ENCODE measurements at places on chromosomes 16 and 17. TPM values are rescaled to one million over a fixed set of nuclear protein-coding genes. Genes with fewer than 3 reads are reported as not detected.

The MAF gene
- 19.5 TPM for total RNA-seq

The RHBDL3 gene
- total RNA-seq = 23.2 TPM

The P2RX5 gene
- 13.5 TPM for total RNA-seq

The FOXN1 gene
- not detected for total RNA-seq

The CAPNS2 gene
- 0.24 TPM for total RNA-seq

The CNGB1 gene
- total RNA-seq = not detected

The OR1F1 gene
- not detected for total RNA-seq

The NEURL4 gene
- 24.8 TPM for total RNA-seq

The DNAH17 gene
- total RNA-seq = 0.21 TPM

The PPL gene
- total RNA-seq = 15.8 TPM

DNA sequence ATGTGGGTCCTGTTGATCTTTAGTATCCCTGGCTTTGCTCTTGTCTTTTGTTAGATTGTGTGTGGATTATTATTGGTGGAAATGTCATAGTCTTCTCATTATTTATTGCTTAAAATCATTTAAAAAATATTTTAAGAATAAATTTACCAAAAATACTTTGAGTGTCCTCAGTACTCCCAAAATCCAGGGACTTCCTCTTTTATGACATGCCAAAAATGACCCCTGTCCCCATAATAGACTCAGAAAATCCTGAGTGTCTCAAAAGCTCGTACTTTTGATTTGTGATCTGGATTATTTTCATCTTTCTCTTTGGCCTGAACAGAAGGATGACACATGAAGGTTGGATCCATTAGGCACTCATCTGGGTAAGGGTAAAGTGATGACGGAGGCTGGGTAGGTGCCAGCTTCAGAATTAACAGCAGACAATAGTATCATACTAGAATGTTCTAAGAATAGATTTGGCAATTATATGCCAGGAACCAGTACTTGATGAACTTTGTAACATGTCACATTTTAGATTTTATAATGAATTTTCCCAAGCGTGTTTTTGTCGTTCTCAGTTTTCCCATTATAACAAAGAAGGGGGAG lies 602.2 kb upstream of the CDH8 start:
- DNase-seq = peak; percentile 60

DNA sequence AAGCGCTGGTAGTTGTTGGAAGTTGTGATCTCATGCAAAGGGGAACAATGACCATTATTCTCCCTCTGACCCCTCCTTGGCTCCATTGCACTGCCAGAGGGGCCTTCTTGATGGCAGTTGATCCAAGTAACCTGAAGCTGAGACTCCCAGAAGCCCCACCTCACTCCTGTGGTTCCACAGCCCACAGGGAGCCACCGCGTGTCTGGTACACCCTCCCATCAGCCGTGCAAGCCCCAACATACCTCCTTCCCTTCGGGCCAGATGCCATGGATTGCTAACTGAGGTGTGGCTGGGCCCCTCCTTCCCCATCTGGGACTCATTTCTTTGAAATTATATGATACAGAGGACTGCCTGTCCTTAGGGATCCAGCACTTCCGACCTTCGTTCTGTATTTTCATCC lies 17.8 kb downstream of the SAP30BP start:
- DNase-seq = no peak

GRCh38 chr17:75457047-75457654 lies 716 bp downstream of the TMEM94 start:
- DNase-seq = peak; percentile 40

- no peak for DNase-seq
Observed at GRCh38 chr16:4420505-4421105, 4.2 kb upstream of the CORO7 start.

- no peak for DNase-seq
Observed at GRCh38 chr17:507441-507840, 154.8 kb upstream of the RPH3AL start.

DNA sequence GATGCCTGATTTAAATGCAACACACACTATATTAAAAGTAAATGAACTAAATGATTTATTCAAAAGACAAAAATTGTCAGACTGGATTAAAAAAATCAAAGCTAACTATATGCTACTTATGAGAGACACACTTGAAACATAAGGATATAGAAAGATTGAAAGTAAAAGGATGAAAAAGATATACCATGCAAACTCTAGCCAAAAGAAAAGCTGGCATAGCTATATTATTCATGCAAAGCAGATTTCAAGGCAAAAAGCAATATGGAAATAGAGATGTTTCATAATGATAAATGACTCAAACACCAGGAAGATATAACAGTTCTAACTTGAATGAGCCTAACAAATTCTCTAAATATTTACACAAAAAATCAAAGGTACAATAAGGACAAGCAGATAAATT lies 149.2 kb downstream of the MYO1D start:
- no peak for DNase-seq

GRCh38 chr17:38925263-38925995 lies at the start of gene LASP1NB:
Gene LASP1NB (plus strand): TSS chr17:38925614.
- peak; percentile 65 for DNase-seq

DNA sequence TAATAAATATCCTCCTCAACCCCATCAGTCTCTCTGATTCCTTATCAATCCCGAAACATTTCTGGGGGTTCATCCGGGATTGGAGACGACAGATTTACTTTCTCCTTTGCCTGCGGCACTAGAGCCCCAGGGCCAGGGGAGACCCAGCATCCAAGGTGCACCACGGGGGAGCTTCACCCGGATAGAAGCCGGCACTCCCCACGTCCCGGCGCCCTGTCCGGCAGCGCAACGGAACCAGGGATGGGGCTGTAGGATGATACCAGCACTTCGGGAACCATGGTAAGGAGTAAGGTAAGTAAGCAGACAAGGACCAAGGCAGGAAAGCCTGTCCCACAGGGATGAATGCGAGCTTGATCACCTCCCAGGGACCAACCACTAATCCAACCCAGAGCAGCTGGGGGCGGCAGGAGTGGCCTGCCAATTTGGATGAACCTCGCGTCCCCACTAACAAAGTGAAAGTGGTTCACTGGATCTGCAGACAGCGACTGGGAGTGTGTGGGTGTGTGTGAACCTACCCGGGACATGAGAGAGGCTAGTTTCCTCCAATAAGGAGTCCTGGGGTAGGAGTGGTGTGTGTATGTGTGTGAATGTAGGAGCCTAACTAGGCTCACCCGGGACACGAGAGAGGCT lies 11.9 kb downstream of the POLR3K start:
- peak; percentile 32 for DNase-seq

- no peak for DNase-seq
Observed at GRCh38 chr16:89704281-89704680, 2.8 kb upstream of the SPATA2L start.

- no peak for DNase-seq
Observed at GRCh38 chr17:62995377-62995885, 29.4 kb downstream of the TANC2 start.

GRCh38 chr16:13808102-13808501 lies 111.9 kb upstream of the ERCC4 start:
- DNase-seq = no peak

DNA sequence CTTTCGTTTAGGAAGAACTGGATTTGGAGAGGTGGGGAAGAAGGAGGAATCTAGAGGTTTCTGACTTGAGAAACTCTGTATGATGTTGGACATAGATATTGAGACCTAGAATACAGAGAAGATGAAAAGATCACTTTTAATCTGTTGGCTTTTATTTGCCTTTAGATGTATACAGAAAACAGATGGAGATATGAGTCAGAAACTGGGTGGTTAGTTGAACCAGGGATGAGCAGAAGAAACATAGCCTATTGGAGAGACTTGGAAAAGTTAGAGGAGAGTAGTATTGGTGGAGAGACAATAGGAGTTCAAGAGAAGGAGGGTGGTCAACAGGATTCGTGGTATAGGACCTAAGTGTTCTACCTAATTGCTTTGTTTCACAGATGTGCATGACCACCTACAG lies 5.1 kb downstream of the PHAF1 start:
- DNase-seq = no peak

DNA sequence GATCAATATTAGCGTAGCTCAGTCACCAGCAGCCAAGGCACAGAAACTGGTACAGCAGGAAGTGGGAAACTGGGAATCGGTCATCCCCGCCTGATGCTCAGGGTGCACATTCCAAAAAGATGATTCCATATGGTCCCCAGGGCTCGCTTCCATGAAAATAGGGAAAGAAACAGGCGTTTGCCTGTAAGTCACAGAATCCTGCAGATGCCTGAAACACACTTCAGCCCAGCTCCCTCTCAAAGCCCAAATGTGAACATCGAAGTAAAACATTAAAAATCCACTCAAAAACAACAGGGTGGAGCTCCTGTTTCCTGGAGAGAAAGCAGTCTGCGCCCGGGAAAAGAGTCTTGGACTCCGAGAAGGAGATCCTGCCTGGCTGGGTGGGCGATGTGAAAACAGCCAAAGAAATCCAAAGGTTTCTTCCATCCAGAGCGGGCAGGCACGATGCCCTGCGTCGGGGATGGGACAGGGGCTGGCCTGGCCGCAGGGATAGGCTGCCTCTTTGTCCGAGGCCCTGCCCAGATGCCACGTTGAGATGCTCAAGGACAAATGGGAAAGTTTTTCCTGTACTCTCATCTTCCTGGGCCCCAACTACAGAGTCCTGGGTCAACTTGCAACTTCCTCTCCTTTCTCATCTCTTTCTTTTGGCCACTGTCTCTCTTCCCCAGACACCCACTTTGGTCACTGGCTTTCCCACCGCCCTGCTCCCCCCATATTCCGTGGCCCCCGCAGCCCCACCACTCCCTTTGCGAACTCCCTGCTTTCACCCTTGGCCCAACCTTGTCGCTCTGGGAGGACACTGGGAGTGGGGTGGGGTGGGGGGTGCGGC lies 743 bp downstream of the WIPI1 start:
- DNase-seq = peak; percentile 85

DNA sequence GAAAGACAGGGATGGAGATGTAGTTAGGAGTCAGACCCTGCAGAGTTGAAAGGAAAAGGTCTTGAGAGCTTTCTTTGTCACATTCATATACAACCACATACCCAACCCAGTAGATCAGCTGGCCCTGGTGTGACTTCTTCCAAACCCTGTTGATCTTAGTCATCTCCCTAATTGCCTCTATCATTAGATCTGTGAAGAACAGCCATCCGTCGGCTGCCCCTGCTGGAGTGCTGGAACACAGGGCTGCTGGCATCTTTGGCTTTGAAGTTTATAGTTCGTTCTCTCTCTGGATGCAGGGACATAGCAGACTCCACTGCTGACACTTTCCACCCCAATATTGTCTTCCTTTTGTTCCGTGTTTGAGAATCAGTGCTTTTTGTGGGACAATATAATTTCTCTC lies 10.4 kb upstream of the SMG8 start:
- no peak for DNase-seq

GRCh38 chr17:75601057-75601987 lies 13.7 kb downstream of the MYO15B start:
- no peak for DNase-seq

- DNase-seq = no peak
Observed at GRCh38 chr17:10612957-10613744, 44.0 kb downstream of the MYH3 start.

DNA sequence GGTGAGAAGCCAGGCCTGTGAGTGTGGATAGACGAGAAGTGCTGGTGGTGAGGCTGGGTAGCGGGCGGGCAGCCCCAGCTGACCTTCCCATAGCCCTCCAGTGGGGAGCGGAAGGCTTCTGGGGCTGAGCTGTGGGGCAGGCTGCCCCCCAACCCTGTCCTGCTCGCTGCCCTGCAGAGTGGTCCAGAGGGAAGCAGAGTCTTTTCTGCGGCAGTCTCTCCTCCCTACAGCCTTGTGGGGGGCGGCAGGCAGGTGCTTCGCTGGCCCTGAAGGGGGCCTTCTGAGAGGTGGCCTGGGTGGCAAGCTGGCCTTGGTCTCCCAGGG lies 3.7 kb downstream of the NLGN2 start:
- DNase-seq = no peak

DNA sequence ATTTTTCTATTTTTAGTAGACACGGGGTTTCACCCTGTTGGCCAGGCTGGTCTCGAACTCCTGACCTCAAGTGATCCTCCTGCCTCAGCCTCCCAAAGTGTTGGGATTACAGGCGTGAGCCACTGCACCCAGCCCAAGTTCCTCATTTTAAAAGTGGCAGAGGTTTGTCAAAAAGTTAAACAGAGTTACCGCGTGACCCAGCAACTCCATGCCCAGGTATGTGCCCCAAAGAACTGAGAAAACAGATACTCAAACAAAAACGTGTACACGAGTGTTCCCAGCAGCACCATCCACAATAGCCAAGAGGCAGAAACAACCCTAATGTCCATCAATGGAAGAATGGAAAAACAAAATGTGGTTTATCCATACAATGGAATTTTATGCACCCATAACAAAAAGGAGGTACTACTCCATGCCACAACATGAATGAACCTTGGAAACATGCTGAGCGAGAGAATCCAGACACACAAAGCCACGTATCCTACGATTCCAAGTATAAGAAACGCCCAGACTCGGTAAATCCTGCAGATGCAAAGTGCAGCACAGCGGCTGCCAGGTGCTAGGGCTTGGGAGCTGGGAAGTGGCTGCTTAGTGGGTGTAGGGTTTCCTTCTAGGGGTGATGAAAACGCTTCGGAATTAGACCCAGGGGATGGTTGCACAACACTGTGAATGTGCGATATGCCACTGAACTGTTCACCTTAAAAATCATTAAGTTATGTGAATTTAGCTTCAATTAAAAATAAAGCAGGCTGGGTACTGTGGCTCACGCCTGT lies 24.8 kb downstream of the ADCY9 start:
- DNase-seq = no peak

- DNase-seq = no peak
Observed at GRCh38 chr16:68436581-68436980, 11.7 kb downstream of the SMPD3 start.

- peak; percentile 87 for DNase-seq
Observed at GRCh38 chr17:7021993-7022778, 664 bp upstream of the BCL6B start.

- no peak for DNase-seq
Observed at GRCh38 chr17:34852614-34853013, 108.6 kb downstream of the CCT6B start.

DNA sequence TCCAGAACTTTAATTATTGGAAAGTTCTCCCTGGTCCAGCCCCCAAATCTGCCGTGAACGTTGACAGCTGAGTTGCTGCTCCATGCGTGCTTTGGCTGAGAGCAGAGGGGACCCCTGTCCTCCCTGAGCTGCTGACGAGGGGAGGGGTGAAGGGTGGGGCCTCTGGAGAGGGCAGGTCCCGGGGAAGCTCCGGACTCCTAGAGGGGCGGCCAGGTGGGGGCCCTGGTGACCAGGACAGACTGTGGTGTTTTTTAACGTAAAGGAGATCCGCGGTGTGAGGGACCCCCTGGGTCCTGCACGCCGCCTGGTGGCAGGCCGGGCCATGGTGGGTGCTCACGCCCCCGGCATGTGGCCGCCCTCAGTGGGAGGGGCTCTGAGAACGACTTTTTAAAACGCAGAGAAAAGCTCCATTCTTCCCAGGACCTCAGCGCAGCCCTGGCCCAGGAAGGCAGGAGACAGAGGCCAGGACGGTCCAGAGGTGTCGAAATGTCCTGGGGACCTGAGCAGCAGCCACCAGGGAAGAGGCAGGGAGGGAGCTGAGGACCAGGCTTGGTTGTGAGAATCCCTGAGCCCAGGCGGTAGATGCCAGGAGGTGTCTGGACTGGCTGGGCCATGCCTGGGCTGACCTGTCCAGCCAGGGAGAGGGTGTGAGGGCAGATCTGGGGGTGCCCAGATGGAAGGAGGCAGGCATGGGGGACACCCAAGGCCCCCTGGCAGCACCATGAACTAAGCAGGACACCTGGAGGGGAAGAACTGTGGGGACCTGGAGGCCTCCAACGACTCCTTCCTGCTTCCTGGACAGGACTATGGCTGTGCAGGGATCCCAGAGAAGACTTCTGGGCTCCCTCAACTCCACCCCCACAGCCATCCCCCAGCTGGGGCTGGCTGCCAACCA lies at the start of gene MC1R:
Gene MC1R (plus strand): TSS at position 410 of the 895 bp plus-strand sequence. CDS start 397 bp downstream, at position 807.
- no peak for DNase-seq

Data from left cardiac atrium (tissue), 4 donors.